ENCODE measurements at places on chromosomes 5 and 9.

DNA sequence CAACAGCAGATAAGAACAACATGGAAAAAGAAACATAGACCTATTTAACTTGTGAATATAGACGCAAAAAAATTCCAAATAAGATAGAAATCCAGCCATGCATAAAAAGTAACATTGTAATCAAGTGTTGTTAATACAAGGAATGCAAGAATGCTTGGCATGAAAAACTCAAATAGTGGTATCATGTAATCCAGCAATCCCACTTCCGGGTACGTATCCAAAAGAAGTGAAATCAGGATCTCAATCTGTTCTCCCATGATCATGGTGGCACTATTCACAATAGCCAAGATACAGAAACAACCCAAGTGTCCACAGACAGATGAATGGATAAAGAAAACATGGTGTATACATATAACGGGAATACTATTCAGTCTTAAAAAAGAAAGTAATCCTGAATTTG, 437.4 kb downstream of the ARHGEF28 start:
- DNase-seq, result no peak

DNA sequence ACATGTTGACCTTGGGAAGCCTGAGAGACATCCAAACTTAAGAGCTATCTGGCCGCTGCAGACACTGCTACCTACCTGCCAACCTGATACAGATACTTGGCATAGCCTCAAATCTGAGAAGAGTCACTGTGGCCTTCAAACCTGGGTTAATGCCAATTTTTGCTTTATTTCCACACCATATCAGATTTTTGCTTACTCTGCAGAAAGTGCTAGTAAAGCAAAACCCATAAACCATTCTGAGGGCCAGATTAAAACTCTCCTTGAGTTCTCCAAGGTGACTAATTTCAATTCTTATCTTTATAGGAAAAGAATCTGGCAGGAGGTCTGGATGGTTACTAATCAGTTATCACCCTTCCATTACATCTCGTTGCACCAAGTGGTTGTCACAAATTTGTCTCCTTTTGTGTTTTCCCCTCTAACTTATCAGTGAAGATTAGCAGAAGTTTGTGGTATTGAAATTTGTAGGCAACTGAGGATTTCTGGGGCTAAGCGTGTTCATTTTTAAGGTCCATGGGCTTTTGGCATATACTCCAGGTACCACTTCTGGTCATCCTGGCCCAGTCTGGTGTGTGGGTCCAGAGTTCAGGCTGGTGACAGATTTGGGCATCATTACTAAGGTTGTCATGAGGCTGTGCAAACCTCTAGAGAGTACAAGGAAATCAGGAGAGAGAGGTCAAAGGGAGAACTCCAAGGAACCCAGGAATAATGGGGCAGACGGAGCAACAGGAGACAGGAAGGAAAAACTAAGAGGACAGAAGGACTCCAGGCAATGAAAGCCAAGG, 177.9 kb downstream of the TSSK1B start:
- DNase-seq, result no peak

GRCh38 chr5:1946776-1947175, 64.1 kb upstream of the IRX4 start:
- no peak for DNase-seq

DNA sequence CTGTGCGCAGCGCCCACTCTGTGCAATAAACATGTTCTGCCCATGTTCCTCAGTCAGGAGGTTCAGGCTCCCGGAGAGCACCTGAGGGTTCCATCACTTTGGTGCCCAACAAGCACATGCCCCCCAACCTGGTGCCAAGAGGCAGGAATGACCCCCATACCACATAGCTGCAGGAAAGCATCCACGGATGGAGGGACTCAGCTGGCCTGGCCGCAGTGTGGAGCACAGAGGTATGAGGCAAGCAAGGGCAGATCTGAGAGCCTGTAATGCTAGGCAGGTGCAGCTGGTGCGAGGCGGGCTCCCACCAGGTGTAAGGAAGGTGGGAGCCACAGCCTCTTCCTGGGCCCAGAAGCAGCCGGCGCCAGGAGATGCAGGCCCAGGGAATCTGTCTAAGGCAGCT, 4.3 kb upstream of the MRNIP start:
- no peak for DNase-seq

- DNase-seq, result no peak
Measured at GRCh38 chr5:50958852-50959457, 292.5 kb downstream of the PARP8 start.

- DNase-seq, result peak; percentile 33
Measured at GRCh38 chr5:96614110-96614691, 48.0 kb upstream of the CAST start.

GRCh38 chr5:112933651-112934365, 11.8 kb upstream of the REEP5 start:
- DNase-seq, result no peak

- no peak for DNase-seq
Measured at GRCh38 chr5:122153774-122154173, 24.4 kb downstream of the ZNF474 start.

GRCh38 chr9:3863686-3864085, 337.9 kb upstream of the RFX3 start:
- DNase-seq, result no peak

DNA sequence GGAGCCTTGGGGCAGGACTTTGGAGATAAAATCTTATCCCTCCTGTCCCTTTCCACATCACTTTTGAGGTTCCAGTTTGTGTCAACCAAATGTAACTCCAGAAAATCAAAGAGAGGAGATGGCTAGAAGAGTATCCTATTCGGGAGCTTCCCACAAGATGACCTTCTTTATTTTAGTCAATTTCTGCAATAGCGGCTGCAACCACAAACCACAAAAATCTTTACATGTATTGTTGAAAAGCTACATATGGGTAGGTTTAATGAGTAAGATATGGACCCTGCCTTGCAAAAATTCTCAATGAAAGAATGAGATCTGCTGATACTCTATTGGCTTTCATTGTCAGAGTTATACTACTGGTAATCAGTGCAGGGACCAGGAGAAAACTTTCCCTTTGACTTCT, 92.2 kb upstream of the MAMDC2 start:
- no peak for DNase-seq

- DNase-seq, result no peak
Measured at GRCh38 chr9:25994605-25995004, 316.4 kb upstream of the TUSC1 start.

DNA sequence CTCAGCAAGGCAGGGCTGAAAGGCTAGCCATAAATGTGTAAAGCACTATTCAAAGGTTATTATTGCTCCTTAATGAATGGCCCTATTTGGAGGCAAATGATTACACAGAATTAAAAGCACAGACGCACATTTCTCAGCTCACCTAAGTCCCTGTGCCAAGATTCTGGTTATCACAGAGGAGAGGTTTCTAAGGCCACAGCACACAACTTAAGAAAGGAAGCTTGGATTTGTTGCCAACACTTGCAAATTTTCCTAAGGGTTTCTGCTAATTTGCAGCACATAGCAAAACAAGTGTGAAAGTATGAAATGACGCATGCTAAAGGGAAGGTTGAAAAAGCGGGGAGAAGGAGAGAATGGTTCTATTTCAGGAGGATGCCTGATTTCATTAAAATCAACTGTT, 834.1 kb upstream of the C9orf72 start:
- no peak for DNase-seq

DNA sequence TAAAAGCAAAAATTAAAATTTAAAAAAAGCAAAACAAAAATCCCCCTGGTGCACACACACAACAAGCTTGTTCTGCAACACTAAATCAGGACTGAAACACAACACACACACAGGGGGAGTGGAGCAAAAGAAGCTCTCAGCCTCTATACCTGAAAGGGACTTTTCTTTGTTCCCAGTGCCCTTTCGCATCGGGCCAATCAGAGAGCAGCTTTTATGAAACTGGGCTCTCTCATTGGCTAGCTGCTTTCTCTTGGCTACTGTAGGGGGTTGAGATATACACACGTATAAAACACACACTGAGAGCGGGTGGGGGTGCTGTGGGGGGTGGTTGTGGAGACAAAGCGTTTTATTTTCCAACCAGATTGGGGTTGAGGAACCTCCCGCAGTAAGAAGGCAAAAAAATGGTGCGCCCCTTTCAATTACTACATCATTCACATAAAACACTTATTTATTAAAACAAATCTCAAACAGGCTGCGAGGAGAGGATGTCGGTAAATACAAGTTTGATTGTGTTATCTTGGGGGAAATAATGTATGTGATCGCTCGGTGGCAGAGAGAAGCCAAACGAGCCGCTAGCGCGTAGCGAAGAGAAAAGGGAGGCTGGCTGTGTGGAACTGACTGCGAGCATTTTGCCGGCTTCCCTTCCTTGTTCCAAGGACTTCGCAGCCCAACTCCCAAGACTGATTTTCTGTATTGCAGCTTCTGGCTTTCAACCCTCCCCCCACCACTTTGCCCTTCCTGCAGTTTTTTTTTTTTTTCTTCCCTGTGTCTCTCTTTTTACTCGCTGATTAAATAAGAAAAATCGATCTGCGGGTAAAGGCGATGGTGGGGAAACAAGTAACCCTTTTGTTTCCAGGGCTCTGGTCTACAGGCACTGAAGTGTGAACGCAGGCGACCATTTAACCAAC, 2.5 kb upstream of the ZNF608 start:
- DNase-seq, result no peak

DNA sequence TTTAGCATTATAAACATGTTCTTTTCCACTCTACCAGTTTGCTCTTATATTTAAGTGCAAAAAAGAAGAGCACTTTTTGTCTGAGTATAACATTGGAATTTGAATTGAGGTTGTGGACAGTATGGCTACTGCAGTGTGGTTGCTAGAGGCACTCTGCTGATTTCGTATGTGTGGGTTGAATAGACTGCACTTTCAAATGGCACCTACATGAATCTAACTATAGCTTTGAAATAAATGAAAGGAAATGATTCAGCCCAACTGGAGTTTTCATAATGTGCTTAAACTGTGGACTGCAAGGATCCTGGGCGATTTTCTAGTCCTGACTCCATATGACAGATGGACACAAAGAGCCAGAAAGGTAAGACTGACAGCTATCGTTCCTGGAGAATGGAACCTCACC, 657.6 kb upstream of the RIOK2 start:
- no peak for DNase-seq

DNA sequence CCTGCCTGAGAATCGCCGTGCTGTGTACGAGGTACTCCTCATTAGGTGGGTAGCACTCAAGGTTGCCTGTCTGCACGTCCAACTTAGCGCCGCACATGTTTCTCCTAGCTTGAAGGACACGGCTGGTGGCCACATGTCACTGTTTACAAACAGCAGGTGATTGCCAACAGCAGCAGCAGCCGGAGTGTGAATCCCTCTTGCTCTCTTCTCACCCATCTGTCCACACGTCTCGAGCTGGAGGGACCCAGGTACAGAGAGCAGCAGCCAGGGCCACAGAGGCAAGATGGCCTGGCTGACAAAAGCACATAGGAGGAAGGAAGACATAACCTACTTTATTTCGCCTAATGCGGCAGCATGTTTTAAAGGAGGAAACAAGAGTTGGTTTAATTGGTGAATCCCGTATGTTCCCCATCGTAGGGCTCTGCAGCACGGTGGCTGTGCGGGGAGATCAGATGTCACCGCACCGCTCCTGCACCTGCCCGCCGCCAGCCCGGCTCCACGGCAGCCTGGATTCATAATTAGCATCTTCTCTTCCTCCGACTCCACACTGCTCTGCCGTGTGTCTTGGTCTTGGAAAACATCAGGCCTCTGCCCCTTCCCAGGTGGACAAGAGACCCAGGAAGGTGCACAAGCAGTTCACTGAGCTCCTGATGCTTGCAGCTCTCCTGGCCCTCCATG, 201.6 kb upstream of the IRX1 start:
- DNase-seq, result no peak

DNA sequence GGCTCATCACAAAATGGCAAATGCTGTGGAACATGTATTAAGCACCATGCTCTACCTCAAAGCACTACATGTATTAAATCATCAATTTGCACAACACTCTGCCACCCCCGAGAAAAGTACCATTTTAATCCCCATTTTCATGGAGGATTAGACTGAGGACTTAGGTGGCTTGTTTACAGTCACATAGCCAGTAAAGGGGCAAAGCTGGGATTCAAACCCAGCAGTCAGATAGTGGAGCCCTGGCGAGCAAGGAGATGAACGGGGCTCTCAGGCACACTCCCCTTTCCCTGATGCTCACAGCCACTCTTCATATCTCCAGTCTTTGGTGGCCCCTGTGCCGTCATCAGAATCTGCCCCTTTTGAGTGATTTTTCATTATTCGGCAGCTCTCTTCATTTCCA, 262.9 kb downstream of the DIRAS2 start:
- DNase-seq, result no peak

DNA sequence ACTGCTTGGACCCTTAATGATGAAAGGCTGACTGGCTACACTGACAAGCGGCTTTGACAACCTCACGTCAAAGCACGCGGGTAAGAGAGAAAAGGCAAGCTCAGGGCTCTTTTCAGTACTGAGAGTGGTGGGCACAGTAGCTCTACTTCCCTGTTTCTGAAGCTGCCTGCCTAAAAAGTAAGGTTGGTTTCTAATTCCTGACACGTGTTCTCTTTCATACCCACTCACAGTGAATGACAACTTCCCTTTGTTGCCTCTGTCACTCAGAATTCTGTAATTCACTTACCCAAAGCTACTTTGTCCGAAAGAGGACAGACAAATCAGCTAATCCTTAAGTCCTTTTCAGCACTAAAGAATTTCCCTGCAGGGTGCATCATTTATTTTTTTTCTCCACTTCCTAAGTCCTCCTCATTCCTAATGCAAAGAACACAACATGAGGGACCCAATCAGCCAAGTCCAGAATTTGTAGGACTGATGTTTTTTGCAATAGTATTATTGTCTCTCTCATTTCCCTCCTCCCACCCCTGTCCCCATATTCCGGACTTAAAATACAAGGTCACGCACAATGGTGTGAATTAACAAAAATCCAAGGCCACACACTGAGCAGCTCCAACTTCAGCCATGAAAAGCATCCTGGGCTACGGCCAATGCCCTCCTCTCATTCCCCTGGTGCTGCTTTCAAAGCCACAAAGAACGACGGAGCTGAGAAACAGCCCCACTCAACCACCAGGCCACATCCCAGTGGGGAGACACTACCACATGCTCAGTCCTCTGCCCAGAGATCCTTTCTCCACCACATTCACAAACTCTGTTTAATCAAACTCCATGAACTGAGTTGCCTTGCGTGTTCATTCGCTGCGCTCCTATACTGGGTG, 221.0 kb downstream of the TSSK1B start:
- no peak for DNase-seq

DNA sequence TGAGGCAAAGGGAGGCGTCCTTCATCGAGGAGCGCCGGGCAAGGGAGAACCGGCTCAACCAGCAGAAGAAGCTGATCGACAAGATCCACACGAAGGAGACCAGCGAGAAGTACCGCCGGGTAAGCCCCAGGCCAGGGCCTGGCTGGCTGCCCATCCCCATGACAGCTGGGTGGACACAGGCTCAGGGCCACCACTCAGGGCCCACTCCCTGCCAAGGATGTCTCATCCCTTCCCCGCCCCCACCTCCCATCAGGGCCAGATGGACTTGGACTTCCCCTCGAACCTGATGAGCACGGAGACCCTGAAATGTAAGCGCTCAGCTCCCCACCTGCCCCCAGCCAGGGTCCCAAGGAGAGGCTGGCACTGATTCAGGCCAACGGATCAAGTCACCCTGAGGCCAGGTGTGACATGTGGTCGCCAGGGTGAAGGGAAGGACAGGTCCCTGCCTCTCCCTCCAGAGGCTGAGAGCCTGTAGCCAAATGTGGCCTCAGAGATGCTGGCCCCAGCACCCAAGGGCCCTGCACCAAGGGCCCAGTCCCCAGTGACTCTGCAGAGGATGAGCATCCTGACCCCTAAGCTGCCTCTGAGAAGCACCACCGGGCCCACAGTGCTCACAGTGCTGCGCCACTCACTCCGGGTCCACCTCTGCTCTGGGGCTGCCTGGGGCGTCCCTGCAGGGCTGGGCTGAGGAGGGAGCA, 3.1 kb upstream of the RABL6 start:
- no peak for DNase-seq

- no peak for DNase-seq
Measured at GRCh38 chr5:117973785-117974184, 1014.6 kb downstream of the DTWD2 start.

Measured in thoracic aorta (tissue), 2 donors.